Large intestine (tissue), 12 donors: ENCODE measurements at places on chromosomes 2 and 18. TPM values are rescaled to one million over a fixed set of nuclear protein-coding genes. Genes with fewer than 3 reads are reported as not detected.

NEU4 gene
- polyA plus RNA-seq = 0.67 TPM

ASPRV1 gene
- 1.5 TPM for polyA plus RNA-seq

ANKRD62 gene
- 0.01 TPM for polyA plus RNA-seq

SLC8A1 gene
- 13.2 TPM for polyA plus RNA-seq

MFSD2B gene
- 0.58 TPM for polyA plus RNA-seq

SEPTIN10 gene
- 67.4 TPM for polyA plus RNA-seq

EDAR gene
- 2.0 TPM for polyA plus RNA-seq

PCARE gene
- polyA plus RNA-seq = 0.01 TPM

LIMS4 gene
- 3.0 TPM for polyA plus RNA-seq

SPP2 gene
- polyA plus RNA-seq = 0.06 TPM

BOLL gene
- 0.09 TPM for polyA plus RNA-seq

CFAP65 gene
- polyA plus RNA-seq = 3.4 TPM

MARCHF4 gene
- polyA plus RNA-seq = 3.2 TPM

NYAP2 gene
- polyA plus RNA-seq = 0.40 TPM

CDH2 gene
- 14.2 TPM for polyA plus RNA-seq

SIX3 gene
- polyA plus RNA-seq = not detected

KCMF1 gene
- polyA plus RNA-seq = 39.2 TPM

CNRIP1 gene
- 18.6 TPM for polyA plus RNA-seq

SP140 gene
- 2.2 TPM for polyA plus RNA-seq

MATN3 gene
- 2.5 TPM for polyA plus RNA-seq

CFC1 gene
- polyA plus RNA-seq = 3.7 TPM

IL36RN gene
- not detected for polyA plus RNA-seq

ABCG5 gene
- 35.8 TPM for polyA plus RNA-seq

CAPN14 gene
- 0.13 TPM for polyA plus RNA-seq

DSC2 gene
- polyA plus RNA-seq = 65.2 TPM

UGT1A4 gene
- polyA plus RNA-seq = 0.04 TPM

DPP4 gene
- 145 TPM for polyA plus RNA-seq

INHA gene
- polyA plus RNA-seq = 1.2 TPM

CYS1 gene
- 22.1 TPM for polyA plus RNA-seq

EML6 gene
- polyA plus RNA-seq = 6.0 TPM
